HFFc6 (cell line): ENCODE measurements at places on chromosomes 2 and 18. TPM values are rescaled to one million over a fixed set of nuclear protein-coding genes. Genes with fewer than 3 reads are reported as not detected.

Gene ECEL1
- not detected in 3 replicates for total RNA-seq

Gene CENPA
- total RNA-seq, result 8.5 to 20.4 TPM (median 16.3 TPM) in 3 replicates

DNA sequence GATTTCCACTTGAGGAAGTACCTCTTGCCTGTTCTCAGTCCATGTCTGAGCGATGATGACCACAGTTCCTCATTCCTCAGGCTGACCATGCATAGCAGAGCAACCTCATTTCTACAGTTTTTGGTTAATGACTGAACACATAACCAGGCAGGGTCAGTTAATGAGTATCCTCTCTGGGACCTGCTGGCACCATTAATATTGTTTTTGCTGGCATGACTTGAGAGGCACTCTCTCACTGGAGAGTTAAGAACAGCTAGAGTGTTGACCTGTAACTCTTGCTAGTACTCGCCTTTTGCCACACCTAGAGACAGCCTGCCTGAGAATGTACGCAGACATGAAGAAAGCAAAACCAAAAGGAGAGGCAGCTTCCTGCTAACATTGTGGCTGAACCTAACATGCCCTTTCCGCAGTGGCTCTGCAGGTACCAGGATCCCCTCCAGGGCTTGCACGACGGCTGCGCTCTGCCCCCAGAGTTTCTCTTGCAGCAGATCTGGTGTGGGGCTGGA is 23.9 kb downstream of the PECR start:
- no peaks in the 10 kb centered on the region; the same call in 1 of the 2 replicates for H3K27me3 ChIP-seq
- peaks cover 28% of the 10 kb centered on the region for H3K4me1 ChIP-seq
- peak; percentile 83 for DNase-seq
- H3K4me3 ChIP-seq, result peak overlapping the region; percentile 31; the same call in 1 of the 2 replicates

- H3K4me3 ChIP-seq, result no peak overlapping the region
- DNase-seq, result no peak
- no peak overlapping the region for H3K27ac ChIP-seq
- peaks cover 11% of the 10 kb centered on the region for H3K27me3 ChIP-seq
- peaks cover 6% of the 10 kb centered on the region for H3K4me1 ChIP-seq
Observed at GRCh38 chr2:217803653-217803960, 199.2 kb downstream of the TNS1 start.

DNA sequence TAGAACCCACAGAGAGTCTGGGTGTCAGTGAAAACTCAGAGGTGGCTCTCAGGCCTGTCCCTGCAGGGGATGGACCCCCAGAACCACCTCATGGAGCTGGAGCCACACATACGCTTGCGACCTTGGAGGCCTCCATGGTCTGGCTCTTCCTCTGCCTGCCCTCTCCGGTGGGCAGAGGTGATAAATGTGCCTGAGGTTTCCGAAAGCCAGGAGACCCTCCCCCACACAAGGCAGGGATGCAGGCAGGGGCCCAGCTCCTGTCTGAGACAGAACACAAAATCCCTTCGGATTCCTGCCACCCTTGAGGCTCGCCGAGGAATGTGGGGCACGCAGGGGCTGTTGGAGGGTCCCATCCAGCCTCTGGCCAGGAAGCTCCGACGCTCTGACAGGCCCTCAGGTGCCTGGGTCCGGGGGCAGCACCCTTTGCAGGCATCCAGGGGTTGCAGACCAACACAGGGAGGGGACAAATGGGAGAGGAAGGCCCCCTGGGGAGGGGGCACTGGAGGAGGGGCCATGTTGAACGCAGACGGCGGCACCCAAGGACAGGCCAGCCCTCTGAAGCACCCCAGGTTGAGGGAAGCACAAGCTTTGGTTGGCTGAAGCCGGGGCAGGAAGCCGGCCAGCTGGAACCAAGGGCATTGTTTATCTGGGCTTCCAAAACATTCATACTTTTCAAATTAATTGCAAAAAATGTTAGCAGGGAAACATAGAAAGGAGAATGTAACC is 4.1 kb upstream of the SNED1 start:
- H3K27me3 ChIP-seq, result peaks cover 2% of the 10 kb centered on the region; the same call in 1 of the 2 replicates
- H3K27ac ChIP-seq, result no peak overlapping the region
- peaks cover 11% of the 10 kb centered on the region for H3K4me1 ChIP-seq

DNA sequence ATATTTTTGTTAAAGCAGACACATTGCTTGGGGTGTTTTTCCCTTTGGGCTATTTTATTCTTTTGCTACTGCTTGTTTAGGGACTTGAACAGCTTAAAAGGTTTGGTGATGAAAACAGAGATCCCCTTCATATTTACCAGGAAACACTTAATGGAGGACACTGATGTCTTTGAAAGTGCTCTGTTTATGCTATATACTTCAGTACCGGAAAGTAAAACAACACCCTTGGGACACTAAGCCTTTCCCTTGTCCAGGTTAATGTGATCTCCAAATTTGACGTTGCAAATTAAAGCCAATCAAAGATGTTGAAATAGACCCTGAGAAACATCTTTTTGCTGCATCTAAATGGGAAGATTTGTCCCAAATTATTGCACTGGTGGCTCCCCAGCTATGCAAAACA is 564.6 kb upstream of the PKDCC start:
- DNase-seq, result no peak
- H3K36me3 ChIP-seq, result no peaks in the 10 kb centered on the region
- H3K27ac ChIP-seq, result no peak overlapping the region
- H3K27me3 ChIP-seq, result no peaks in the 10 kb centered on the region; the same call in 1 of the 2 replicates

DNA sequence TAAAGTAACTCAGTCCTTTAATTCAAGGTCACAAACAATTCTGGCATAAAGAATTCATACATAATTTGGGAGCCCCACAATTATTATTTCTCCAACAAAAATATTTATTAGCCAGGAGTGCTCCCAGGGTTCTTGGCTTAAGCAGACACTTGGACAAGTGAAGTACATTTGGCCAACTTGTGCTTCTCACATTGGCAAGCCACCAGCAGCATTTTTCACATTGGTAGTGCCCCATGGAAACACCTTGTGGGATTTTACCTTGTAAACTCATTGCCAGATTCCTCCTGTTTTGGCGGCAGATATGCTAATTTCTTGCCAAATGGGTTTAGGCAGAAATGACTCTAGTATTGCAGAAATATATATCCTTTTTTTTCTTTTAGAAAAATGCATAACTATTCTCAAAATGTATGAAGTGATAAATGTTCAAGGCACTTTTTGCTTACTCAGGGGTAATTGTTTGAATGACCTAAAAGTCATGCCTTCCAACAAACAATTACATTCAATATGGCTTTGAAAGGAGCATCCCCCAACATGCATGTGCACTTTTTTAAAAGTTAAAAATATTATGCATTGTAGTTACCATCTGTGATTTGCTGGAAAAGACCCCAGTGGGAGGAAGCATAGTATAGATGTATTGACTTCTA is 113.5 kb downstream of the CSRNP3 start:
- no peaks in the 10 kb centered on the region for H3K36me3 ChIP-seq
- no peak for DNase-seq
- no peaks in the 10 kb centered on the region for H3K4me1 ChIP-seq
- H3K27ac ChIP-seq, result no peak overlapping the region
- H3K27me3 ChIP-seq, result no peaks in the 10 kb centered on the region; the same call in 1 of the 2 replicates
- no peak overlapping the region for H3K4me3 ChIP-seq
